HFFc6 (cell line): ENCODE measurements at places on chromosomes 5 and 9.

DNA sequence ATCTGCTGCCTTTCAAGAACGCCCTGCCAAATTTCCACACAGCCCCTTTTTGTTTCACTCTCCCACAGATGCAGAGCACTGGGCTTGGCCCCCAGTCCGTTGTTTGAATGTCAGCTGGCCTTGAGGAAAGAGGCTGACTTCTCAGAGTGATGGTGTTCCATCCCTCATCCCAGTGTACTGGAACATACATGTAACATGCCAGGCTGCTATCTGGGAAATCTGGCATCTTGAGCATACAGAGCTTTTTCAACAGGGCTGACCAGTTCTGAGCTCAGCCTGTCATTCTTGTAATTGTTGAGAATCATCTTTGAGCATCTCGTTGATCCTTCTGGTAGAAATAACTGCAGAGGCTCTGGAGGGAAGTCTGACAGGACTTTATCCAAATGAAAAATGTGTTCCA lies 2.8 kb downstream of the GALNT10 start:
- DNase-seq: no peak

DNA sequence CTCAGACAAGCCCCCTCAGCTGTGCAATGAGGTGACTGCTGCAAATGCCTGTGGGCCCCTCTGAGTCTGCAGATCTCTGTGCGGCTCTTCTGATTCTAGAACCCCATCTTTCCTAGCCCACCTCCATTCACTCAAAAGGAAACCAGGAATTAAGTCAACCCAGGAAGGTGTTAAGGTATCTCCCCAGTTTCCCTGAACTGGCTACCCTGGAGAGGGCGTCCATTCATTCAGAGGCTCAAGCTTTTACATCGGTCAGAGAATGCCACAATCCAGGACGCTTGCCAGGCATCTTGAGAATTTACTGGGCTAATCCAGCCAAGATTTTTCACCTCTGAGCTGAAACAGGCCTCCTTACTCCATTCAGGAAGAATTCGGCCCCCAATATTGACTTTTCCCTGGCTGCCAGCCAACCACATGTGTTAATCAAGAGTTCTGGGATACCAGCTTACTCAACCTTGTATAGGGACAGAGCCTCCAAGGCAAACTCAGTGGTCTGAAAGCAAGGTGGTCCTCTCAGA lies 889 bp upstream of the ADAMTS12 start:
- peak; percentile 89 for DNase-seq

DNA sequence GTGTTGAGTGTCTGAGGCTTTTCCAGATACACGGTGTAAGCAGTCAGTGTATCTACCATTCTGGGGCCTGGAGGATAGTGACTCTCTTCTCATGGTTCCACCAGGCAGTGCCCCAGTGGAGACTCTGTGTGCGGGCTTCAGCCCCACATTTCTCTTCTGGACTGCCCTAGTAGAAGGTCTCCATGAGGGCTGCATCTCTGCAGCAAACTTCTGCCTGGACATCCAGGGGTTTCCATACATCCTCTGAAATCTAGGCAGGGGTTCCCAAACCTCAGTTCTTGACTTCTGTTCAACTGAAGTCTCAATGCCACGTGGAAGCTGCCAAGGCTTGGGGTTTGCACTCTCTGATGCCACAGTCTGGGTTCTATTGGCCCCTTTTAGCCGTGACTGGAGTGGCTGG lies 256.6 kb upstream of the ITGA1 start:
- no peak for DNase-seq

- DNase-seq: no peak
These were observed 1.2 kb downstream of the MTAP start for GRCh38 chr9:21803649-21804048.

GRCh38 chr5:14374100-14374499 lies 207.5 kb upstream of the OTULINL start:
- DNase-seq: no peak
